ENCODE measurements at places on chromosomes 3 and 15. TPM values are rescaled to one million over a fixed set of nuclear protein-coding genes. Genes with fewer than 3 reads are reported as not detected.

The TM4SF18 gene
- 6.6 TPM for polyA plus RNA-seq

GRCh38 chr3:111870620-111871019, 11.6 kb downstream of the PHLDB2 start:
- no peaks in the 10 kb centered on the region for H3K4me1 ChIP-seq
- DNase-seq = no peak
- H3K27ac ChIP-seq = no peak overlapping the region
- no peak overlapping the region for H3K4me3 ChIP-seq
- no peaks in the 10 kb centered on the region for H3K27me3 ChIP-seq

DNA sequence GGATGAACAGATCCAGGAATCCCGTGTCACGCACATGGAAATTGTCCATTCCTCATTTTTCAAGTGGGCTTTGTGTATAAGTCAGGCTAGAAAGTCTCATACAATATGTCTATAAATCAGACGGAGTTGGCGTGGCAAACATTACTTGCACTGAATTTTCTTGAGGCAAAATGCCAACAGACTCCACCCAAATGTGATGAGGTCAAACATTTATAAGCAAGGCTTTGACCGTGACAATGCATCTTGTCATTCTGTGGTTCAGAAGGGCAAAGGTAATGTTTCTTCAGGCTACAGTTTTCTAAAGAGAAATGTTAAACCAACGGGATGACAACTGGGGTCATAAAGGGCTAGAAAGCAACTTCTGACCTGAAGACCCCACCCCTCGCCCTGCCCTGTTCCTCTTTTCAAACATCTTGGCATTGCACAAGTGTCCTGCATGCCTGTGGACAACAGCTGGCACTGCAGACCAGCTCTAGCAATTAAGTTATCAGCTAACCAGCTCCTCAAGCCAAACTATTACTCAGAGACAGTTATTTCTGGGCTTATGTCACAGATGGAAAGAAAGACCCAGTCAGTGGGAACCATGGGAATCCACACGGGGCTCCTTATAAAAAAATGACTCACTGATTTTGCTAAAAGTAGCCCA, 36.5 kb upstream of the SPTBN5 start:
- H3K36me3 ChIP-seq = no peaks in the 10 kb centered on the region
- H3K4me1 ChIP-seq = peaks cover 48% of the 10 kb centered on the region
- H3K27me3 ChIP-seq = no peaks in the 10 kb centered on the region
- no peak overlapping the region for H3K4me3 ChIP-seq

DNA sequence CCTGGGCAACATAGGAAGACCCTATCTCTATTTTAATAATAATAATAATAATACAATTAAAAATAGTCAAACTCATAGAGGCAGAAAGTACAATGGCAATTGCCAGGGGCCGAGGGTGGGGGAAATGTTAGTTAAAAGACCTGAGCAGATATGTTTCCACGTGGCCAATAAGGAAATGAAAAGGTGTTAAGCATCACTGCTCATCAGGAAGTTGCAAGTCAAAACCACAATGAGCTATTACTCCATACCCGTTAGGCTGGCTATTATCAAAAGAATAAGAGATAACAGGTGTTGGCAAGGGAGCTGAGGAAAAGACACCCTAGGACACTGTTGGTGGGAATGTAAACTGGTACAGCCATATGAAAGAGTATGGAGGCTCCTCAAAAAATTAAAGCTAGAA, 60.4 kb upstream of the PRSS50 start:
- H3K27ac ChIP-seq = no peak overlapping the region
- no peaks in the 10 kb centered on the region for H3K27me3 ChIP-seq
- no peak for DNase-seq

The SCN11A gene
- 1.1 TPM for polyA plus RNA-seq
